ENCODE measurements at places on chromosomes 13 and 19.

GRCh38 chr13:61258185-61258584 lies 157.5 kb downstream of the PCDH20 start:
- no peak for DNase-seq

DNA sequence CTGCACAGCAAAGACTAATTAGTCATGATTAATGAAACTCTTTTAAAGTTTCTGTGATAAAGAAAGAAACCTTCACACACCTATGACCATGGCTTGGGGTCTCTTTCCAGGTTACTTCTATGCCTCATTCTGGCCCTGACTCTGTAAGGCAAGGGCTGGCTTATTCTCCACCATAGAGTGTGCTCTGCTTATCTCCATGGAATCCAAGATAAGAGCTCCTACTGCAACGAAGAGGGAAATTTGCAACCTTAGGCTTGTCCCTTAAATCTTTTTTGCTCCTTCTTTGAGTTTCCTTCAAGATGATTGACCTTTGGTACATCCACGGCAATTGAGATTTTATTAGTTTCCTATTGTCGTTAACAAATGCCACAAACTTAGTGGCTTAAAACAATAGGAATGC lies 239.9 kb downstream of the SPRY2 start:
- peak; percentile 42 for DNase-seq

DNA sequence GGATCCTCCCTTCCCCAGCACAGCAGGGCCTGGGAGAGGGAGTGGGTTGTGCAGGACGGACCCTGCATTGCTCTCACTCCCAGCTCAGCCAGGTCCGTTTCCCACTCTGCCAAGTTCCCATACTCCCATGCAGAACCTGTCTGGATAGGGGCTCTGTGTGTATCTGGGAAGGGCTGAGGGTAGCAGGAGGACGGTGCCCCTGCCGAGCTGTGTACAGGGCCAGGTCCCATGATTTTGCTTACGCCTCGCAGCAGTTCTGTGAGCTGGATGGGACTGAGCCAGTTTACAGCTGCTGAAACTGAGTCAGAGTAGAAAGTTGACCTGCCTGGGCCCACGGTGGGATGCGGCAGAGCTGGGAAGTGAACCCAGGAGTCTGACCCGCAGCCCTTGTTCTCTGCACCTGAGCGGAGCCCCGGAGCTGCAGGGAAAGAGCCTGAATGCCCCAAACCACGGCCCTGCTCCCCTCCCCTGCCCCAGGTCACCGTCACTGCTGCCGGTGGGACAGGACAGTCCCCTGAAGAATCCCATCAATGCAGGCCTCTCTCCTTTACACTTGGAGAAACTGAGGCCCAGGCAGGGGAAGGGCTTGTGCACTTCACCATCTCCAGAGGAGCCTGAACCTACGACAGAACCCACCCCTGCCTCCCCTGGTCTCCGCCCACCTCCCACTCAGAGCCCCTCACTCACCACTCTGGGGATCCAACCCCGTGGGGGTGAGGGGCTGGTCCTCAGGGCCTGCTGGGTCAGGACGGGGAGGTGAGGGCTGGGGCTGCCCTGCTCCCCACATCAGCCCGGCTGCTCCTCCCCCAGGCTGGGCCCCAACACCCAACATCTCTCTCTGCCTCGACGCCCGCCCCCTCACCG lies 3.5 kb downstream of the LILRB5 start:
- DNase-seq: no peak

DNA sequence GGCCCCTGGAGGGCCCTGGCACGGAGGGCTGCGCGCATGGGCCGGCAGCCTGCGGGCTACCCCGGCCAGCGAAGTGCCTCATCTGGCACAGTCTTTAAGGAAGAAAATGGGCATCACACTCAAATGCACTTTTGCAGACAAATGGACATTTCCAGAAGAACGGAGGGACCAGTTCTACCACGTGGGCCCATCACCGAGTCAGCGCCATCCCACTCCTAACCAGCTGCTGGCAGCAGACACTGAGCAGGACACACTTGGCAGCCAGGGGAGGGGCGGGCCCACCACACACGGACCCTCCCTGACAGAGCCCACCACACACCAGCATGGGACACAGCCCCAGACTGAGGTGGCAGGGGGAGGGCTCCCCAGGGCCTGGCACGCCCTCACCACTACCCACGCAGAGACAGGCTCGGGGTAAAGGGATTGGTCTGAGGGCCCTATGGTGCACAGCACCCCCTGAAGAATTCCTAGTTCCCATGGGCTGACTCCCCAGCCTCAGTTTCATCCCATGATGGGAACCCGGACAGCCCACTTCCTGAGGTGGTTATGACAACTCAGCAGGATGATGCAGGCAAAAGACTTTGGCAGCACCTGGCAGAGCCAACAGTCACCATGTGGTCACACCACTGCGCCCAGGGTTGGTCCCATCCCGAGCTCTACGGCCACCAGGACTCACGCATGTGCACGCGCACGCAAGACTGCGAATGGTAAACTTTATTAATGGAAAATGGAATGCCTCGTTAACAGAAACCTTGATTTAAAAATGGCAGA lies 18.7 kb upstream of the TINCR start:
- no peak for DNase-seq

DNA sequence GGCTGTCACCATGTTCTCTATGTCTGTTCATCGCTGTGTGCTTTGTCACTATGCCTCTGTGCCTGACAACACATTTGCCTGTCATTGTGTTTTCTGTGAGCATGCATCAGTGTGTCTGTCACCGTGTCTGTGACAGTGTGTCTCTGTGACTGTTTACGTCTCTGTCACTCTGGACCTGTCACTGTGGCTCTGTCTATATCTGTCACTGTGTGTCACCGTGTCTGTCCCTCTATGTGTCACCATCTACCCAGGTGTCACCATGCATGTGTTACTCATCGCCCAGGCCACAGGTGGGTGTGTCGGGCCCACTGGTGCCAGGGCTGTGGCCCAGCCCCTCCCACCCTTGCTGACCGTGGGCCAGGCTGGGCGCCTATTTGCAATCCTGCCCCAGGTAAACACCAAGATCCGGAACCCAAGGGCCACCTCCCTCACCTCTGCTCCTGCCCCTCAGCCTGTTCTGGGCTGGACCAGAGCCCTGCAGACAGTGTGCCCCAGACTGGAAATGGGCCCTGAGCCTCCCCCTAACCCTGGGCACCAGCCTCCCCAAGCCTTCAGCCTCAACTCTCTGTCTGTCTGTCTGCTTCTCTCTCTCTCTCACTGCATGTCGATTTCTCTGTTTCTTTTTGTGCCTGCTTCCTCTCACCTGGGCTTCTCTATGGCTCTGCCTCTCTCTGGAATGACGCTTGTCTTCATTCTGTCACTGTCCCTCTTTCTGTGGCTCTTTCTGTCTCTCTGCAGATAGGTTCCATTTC lies 7.7 kb downstream of the IRF2BP1 start:
- DNase-seq: no peak

GRCh38 chr19:30450835-30451321 lies 78.7 kb downstream of the ZNF536 start:
- DNase-seq: no peak

DNA sequence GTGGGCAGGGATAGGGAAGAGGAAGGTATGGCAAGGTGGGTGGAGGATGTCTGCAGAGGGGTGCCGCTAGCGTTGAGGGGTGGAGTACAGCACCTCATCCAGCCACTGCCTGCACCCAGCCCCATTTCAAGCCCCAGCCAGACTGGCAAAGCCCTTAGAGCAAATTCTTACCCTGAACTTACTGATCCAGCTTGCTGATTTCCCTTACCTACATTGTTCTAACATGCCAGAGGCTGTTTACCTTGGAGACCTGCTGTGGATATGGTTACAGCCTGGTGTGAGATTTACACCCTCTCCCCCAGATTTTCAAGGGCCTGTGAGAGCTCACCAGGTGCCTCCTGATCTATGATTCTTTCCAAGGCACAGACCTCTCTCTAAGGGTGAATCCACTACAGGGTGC lies 86.0 kb downstream of the ZNF726 start:
- no peak for DNase-seq

DNA sequence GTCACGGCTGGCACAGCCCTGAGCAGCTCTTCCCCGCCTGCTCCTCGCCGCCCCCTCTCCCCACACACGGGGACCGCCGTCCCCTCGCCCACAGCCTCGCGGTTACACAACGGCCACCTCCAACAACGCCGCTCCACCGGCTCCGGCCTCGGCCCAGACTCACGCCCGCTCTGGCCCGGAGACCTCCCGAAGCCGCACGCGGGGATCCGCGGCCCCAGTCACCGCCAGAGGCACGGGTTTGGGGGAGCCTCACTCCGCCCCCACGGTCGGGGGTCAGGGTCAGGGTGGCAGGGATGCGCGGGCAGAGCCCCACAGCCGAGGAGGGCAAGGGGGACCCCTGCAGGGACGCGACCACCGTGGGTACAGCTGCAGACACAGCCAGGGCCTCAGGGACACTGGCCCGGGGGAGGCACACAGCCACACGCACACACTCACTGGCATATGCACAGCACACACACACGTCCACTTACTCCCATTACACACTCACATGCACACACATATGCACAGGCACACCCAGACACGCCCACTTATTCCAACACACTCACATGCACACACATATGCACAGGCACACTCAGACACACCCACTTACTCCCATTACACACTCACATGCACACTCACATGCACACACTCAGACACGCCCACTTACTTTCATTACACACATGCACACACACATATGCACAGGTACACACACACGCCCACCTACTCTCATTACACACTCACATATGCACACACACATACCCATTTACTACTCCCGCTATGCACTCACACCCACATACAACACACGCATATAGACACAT lies 1.6 kb downstream of the TTYH1 start:
- DNase-seq: no peak

DNA sequence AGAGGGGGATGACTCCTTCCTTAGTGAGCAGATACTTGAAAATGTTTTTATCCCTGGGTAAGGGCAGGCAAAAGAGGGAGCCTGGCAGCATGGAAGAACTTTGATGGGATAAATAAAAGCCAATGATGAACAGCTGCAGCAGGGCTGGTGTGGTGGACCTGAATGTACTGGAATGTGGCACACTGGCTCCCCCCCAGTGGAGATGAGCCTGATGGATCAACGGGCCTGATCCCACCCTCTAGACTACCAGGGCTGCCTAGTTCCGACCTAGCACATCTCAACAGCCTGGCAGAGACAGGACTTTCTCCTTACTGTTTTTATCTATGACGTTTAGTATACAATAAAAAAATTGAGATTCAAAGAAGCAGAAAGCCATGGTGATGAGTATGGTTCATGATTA lies 20.5 kb downstream of the NLRP11 start:
- DNase-seq: no peak

DNA sequence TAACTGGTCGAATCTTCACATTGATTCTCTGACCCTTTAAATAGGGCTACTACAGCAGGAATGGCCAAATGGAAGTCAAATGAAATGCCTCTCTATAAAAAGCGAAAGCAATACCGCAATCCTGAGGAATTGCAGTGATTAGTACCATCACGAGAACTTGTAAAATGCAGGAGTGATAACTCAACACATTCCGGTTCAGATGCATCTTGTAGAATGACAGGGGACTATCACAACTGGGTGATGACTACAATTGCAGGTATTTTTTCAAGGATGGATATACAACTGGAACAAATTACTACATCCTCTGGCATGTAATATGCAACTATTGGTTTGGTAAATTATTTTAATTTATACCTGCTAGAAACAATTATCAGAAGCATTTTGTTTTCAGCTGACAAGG lies 140.4 kb downstream of the PCDH20 start:
- no peak for DNase-seq

- no peak for DNase-seq
Observed at GRCh38 chr19:56191115-56191514, 6.5 kb downstream of the ZSCAN5B start.

DNA sequence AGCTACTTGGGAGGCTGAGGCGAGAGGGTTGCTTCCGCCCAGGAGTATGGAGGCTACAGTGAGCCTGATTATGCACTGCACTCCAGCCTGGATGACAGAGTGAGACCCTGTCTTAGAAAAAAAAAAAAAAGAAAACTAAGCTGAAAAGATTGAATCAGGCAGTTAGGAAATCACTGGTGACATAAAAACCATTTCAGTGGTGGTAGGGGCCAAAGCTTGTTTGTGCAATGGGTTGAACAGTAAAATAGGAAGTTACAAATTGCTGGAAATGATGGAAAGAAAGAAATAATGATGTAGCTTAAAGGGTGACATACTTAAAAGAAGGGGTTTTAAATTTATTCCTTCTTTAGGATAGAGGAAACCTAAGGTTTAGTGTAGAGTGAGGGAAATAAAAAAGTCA lies 4.8 kb upstream of the OXGR1 start:
- no peak for DNase-seq

DNA sequence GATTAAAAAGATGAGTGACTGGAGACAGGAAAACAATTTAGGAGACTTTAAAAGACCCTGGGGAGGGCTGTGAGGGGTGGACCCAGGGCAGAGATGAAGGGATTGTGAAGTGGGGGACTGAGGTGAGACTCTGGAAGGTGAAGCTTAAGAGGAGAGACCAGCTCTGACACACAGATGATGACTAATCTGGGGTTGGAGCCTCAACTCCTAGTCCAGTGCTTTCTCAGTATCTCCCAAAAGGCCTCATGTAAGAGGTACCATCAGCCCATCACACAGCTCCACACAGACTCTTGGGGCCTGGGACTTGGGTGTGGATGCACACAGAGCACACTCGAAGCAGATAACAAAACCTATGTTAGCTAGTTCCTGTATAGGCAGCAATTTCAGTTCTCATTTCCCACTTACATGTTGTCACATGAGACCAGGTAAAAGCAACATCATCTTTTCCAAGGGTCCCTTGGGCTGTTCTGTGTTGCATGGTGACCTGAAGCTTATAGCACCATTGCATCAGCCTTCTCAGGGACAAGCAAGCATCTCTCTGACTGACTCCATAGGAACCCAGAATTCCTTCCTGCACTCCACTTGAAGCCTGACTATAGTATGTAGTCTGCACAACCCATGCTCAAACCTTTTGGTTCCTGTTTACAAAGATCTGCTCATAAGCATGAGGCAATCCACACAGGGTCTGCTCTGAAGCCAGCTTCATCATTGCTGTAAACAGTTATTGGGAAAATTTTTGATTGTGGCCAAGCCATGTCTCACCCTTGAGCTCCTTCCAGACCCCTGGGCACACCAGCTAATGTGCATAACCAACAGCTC lies 88.6 kb upstream of the MYCBP2 start:
- no peak for DNase-seq

DNA sequence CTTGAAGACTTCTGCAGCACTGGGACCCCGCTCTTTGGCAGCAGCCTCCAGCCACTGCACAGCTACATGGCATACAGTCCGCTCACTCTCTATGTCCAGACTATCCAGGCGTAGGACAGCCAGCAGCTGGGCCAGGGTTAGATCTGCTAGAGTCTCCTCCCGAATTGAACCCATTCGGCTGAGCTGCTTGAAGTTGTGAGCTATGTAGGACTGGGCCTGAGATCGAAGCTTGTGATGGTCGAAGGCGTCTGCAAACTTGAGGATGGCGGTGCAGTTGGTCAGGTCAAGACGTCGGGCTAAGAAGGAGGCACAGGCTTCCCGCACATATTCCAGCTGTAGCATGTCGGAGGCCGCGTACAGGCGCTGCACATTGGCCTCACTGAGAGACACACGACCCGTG lies 900 bp downstream of the KBTBD7 start:
- no peak for DNase-seq

GRCh38 chr13:77429320-77430142 lies 102.6 kb upstream of the MYCBP2 start:
- DNase-seq: peak; percentile 28

- DNase-seq: no peak
Observed at GRCh38 chr13:110531671-110532083, 29.8 kb downstream of the RAB20 start.

All from amniotic epithelial cell (primary cell).